Renal cortical epithelial cell (primary cell): ENCODE measurements at places on chromosomes 3 and 15. TPM values are rescaled to one million over a fixed set of nuclear protein-coding genes. Genes with fewer than 3 reads are reported as not detected.

GOLGA8R gene
- 0.35 and 1.6 TPM in 2 replicates for total RNA-seq

ARGFX gene
- not detected in 2 replicates for total RNA-seq

ESYT3 gene
- total RNA-seq: 1.2 and 2.3 TPM in 2 replicates

IGDCC3 gene
- 0.05 TPM in 1 of 2 replicates, not detected in the other for total RNA-seq

LNP1 gene
- total RNA-seq: 1.2 and 2.0 TPM in 2 replicates

B3GNT5 gene
- total RNA-seq: 21.7 and 25.2 TPM in 2 replicates

FOXB1 gene
- total RNA-seq: not detected in 2 replicates

P2RY14 gene
- not detected in 2 replicates for total RNA-seq

ITGA11 gene
- under 0.01 and 9.2 TPM in 2 replicates for total RNA-seq
